ENCODE measurements at places on chromosomes 1 and 21.

- no peak for DNase-seq
Measured at GRCh38 chr1:172298911-172299310, 121.6 kb upstream of the C1orf105 start.

DNA sequence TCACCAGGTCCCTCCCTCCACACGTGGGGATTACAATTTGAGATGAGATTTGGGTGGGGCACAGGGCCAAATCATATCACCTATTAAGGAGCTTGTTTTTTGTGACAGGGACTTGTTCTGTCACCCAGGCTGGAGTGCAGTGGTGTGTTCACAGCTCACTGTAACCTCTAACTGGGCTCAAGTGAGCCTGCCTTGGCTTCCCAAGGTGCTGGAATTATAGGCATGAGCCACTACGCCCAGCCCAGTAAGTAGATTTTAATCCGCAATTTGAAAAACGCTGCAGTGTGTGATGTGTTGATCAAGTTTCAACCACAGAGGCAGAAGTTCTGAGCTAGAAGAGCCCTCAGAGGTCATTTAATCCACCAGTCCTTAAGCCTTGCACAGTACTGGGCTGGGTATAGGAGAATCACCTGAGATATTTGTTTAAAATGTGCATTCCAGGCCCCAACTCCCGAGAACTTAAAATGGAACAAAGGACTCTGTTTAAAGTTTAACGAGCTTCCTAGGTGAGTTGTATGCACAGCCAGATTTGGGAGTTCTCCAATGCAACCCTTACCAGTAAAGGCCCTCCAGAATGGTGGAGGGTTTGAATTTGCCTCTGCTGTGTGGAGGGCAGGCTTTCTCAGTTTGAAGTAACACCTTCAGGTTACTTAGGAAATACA is 13.4 kb downstream of the RPL11 start:
- DNase-seq: no peak

- peak; percentile 43 for DNase-seq
Measured at GRCh38 chr1:147723691-147724323, 36.6 kb downstream of the GJA5 start.

DNA sequence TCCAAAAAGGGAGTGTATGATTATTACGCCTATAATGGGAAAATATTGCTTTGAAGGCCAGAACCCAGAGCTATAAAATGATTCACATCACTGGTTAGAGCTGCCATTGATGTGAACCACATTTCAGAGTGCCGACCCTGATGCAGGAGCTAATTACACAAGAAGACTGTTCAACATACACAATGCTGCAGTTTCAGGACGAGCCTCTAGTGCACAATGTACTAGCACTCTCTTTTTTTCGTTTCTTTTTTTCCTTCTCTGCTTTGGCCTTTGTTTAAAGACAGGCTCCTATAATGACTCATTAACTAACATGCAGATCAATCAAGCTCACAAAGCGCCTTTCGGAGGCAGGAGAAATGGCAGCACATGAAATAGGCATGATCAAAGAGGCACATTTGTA is 66.0 kb upstream of the HMGB4 start:
- no peak for DNase-seq

DNA sequence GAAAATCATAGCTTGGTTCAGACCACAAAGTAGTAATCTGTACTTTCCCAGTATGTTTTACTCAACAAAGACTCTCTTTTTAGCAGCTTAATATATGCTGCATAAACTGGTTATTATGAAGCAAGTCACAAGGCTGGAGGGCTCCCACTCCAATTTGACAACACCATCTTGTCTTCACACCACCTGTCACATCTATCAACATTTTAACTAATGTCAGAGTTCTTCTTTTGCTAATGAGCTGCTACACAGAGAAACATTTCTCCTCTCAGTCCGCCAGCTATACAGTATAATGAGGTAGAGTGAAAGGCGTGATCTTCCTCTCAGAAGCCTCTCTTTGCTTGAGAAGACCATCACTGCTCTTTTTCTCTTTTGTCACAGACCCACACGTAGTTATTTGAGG is 230.1 kb downstream of the BARHL2 start:
- no peak for DNase-seq

DNA sequence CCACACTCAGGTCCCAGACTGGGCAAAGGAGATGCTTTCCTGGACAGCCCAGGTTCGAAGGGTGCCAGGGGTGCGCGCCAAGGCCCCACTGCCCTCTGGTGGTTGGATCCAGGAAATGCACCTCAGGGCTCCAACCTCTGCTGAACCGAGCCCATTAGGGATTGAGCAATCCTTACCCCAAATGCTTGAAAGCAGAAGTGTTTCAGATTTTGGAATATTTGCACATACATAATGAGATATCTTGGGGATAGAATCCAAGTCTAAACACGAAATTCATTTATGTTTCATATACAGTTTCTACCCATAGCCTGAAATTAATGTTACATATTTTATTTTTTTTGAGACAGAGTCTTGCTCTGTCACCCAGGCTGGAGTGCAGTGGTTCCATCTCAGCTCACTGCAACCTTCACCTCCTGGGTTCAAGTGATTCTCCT is 57.4 kb downstream of the SLC9A1 start:
- peak; percentile 86 for DNase-seq

DNA sequence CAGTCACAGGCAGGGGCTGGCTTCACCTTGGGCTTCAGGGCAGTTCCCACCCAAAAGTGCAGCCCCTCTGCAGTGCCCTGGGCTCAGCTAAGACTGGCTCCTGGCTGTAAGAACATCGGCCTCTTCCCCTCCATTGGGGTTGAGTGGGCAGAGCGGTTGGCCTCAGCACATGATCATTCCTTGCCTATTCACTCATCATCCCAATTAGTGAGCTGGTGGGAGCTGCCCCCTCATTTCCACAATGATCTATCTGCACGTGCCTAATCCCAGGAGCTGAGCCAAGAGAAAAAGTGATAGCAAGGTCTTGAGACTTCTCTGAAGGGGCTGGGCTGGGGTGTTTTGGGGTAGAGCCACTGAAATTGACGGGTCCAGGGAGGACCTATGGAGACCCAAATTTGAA is 133.6 kb downstream of the SYF2 start:
- peak; percentile 13 for DNase-seq

GRCh38 chr1:161157867-161158266 is 1.4 kb upstream of the USP21 start:
- DNase-seq: no peak

Data from GM23248 (cell line).